ENCODE measurements at places on chromosomes 2 and 18. TPM values are rescaled to one million over a fixed set of nuclear protein-coding genes. Genes with fewer than 3 reads are reported as not detected.

POMC gene
- 7.7 TPM for total RNA-seq

DCDC2C gene
- not detected for total RNA-seq

BUB1 gene
- total RNA-seq: 18.2 TPM

CPS1 gene
- total RNA-seq: 2.8 TPM

SAG gene
- total RNA-seq: not detected

CFC1 gene
- not detected for total RNA-seq

ARHGEF33 gene
- total RNA-seq: 4.0 TPM

RAB17 gene
- 1.0 TPM for total RNA-seq

CMPK2 gene
- 3.5 TPM for total RNA-seq

CYP26B1 gene
- 13.8 TPM for total RNA-seq

C2orf15 gene
- 0.92 TPM for total RNA-seq

KLF7 gene
- total RNA-seq: 18.1 TPM

CNGA3 gene
- 0.51 TPM for total RNA-seq

FAM110C gene
- total RNA-seq: 3.7 TPM

ELOA2 gene
- total RNA-seq: not detected
